ENCODE measurements at places on chromosomes 12 and 14.

DNA sequence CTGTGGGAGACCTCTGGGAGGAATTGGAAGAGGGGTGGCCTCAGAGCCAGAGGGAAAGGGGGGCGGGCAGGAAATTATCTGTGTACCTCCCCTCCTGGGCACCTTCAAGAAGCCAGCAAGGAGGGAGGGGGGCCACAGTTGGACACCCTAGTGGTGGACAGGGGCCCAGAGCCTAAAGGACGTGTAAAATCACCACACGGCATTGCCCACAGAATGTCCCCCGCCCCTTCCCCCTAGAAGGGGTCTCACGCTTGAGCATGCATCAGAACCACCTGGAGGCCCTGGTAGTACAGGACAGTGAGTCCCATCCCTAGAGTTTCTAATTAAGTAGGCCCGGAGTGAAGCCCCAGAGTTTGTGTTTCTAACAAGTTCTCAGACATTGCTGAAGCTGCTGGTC, 8.2 kb downstream of the ENDOU start:
- DNase-seq: no peak

DNA sequence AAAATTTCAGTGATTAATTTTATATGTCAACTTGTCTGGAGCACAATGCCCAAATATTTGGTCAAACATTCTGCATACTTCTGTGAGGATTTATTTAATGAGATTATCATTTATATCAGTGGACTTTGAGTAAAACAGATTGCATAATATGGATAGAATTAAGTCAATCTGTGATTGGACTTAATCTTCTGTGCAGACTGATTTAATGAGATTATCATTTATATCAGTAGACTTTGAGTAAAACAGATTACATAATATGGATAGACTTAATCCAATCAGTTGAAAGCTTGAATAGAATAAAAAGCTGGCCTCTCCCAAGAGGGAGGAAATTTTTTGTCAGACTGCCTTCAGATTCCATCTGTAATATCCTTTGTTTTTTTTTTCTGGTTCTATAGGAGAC, 1413.2 kb downstream of the LRFN5 start:
- DNase-seq: no peak

GRCh38 chr12:130026608-130027176, 122.9 kb upstream of the TMEM132D start:
- peak; percentile 34 for DNase-seq

- DNase-seq: no peak
Observed at GRCh38 chr14:67428501-67429031, 16.6 kb upstream of the PLEK2 start.

DNA sequence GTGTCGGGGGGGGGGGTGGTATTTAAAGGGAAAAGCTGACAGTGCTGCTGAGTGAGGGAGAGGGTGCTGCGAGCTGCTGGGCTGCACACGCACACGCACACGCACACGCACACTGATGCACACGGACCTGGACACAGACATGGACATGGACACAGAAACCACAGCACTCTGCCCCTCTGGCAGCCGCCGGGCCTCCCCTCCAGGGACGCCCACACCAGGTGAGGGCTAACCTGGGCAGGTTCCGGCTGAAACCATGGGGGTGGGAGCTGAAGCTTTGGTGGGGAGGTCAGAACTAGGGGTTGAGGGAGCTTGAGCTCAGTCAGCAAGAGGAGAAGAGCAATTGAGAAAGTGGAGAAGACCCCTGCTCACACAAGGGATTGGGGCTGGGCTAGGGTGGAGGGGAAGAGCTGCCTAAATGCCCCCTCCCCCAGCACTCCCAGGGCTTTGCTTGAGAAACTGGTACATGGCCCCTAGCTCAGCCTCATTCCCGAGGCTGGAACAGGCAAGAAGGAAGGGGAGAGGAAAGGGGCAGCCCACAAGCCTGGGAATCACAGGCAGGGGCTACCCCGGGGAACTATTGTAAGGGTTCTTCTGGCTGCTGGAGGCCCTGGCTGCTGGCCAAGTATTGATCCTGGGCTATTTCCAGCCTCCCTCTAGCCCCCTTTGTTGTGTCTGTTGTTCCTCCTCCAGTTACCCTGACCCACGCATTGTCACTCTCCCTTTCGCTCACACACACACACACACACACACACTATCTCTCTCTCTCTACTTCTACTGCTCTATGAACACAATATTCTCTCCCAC, at the start of gene REM2:
Gene REM2, plus strand, starts transcription at position 50 of the 804 bp plus-strand sequence. Its CDS starts 66 bp downstream, at position 116.
- DNase-seq: no peak

- no peak for DNase-seq
Observed at GRCh38 chr12:144650-145284, 69.2 kb downstream of the SLC6A12 start.

DNA sequence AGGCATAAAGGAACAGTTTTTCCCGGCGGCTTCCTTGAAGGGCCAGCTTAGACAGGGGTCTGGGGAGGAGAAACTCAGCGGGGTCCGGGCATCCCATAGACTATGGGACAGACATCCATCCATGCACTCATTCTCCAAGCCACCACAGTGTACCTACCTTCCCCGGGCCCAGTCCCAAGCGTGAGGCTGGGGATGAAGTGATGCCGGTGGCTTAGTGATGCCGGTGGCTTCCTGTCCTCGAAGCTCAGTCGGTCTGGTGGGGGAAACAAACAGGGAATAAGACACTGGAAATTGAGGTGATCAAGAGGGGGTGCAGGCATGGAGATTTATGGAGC, 421 bp downstream of the RTL1 start:
- DNase-seq: no peak

DNA sequence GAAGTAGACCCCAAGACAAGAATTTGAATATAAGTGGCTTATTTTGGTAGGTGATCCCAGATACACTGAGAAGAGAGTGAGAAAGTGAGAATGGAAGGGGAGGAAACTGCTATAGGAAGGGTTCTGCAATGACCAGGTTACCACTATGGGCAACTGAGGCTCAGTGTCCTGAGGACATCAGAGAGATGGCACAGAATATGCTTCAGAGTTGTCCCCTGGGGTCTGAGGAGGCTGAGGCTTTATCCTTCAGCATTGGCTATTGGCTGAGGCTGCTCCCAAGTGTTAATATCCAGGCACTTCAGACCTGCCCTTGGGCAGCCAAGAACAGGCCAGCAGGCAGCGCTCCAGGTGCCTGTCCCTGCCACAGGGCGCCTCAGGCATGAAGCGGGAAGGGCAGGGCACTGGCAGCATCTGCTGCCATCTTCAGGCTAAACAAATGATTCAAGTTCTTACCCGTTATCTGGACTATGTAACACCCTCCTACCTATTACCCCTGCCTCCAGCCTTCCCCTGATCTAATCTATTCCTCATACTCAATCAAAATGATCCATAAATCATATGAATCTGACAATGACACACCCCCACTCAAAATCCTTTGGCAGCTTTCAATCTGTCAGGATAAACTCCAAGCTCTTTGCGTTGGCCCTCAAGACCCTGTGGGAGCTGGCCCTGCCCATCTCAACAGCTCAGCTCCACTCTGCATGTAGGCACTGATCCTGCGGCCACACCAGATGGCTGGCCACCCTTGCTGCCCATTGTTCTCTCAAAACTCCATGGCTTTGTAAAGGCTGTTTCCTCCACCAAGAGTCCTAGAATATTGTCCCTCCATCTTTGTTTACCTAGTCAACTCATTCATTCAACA, 42.4 kb downstream of the CKAP4 start:
- no peak for DNase-seq

GRCh38 chr14:56217380-56218045, 99.3 kb downstream of the PELI2 start:
- no peak for DNase-seq

DNA sequence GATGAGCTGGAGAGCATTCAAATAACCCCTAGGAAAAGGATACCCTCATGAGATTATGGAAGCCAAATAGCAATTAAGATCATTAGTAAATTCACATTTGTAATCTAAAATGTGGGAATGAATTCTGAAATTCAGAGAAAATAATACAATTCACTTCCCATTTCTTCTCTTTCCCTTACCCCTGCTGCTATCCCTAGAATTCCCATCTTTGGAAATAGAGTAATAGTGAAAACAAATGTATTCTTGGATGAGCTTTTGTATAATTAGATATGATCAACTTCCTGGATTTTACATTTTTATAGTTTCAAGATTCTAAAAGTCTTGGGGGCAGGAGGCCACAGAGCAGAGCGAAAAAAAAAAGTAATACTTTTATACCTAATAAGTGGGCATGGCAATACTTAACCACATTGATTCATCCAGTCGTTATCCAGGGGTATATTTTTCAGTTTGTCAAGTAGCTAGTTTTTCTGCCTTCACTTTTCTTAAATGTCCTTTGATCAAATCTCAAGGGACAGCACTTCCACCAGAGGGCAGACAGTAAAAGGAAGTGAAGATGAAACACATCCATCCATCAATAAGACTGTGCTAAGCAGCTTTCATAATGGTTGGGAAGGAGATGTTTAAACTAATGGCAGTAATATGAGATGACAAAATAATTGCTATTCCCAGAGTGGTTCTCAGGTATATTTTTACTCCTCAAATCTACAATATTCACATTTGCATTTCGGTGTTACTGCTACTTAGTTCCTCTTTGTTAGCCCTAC, 401.3 kb downstream of the DIO2 start:
- DNase-seq: no peak

- no peak for DNase-seq
Observed at GRCh38 chr12:51330186-51330585, 6.2 kb upstream of the BIN2 start.

DNA sequence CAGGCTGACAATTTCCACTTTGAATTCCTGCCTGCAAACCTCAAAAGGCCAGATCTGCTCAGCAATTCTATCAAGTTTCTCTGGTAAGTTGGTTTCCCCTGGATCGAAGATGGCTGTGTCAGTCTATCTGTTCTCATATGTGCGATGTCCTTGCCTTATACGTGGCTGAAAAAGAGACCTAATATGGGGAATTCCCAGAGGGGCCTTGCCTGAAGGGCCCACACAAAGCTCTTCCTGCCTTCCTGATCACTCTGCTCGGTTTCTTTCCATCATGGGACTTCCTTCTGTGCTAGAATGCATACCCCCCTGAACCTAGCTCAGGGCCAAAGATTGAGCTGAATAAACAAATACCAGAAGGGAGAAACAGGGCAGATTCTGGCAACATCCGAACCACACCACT, 13.2 kb downstream of the TCL1B start:
- no peak for DNase-seq

DNA sequence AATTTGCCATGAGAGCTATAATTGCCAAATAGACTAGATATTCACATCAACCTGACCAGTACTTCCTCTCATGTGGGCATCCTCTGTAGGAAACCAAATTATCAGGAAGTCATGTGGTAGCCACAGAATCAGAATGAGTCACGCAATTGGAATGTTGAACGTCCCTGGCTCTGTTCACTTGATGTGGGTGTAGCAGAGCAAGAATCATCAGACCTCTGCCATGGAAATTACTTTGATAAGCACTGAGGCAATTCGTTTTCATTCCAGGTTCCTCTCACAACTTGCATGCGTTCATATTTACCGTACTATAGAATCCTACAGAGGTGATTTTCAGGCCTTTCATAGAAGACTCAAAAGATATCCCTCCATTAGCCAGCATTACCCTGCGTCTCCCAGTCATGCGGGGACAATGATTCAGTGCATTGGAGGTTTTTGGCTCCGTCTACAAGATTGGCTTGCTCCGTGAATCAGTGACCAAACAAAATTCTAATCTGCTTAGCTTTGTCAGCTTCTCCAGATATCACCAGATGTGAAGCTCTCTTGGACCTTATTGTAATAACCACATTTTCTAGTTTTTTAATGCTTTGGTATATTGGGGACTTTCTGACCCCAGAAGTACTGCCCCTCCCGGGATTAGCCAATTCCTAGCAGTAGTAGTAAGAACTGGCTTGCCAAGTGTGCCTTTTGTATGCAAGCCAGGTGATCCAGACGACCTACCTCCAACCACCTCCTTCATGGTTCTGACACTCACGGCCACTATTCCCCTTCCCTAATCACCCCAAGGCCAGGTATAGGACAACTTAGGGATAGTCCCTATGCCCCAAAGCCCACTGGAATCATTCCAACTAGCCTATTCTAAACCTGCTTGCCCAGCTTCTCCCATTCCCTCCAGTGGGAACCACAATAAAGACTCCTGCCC, 133.4 kb downstream of the KICS2 start:
- DNase-seq: peak; percentile 91

DNA sequence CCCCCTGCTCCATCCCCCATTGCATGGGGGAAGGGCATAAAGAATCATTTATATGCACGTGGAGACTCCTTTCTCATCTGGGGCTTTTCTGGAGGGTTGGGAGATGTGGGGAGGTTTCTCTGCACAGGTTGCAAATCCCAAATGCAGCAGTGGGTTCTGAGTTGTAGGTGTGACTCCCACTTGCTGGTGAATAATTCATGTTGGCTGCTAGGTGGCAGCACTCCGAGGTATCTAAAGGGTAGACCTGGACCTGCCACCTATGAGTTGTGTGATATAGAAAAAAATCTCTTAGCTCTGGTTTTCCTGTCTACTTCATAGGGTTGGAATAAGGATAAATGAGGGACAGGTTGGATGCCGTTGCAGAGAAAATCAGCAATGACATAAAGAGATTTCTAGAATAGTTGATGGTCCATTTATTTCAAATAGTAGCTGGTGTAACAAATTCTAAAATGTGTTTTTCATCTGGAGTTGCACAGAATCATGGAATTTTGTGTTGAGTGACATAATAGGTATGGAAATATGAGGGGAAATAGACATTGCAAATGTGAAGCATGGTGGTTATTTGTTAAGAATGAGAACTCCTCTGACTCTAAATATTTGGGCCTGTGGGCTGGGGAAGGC, 4.6 kb downstream of the MARCHF9 start:
- DNase-seq: no peak

DNA sequence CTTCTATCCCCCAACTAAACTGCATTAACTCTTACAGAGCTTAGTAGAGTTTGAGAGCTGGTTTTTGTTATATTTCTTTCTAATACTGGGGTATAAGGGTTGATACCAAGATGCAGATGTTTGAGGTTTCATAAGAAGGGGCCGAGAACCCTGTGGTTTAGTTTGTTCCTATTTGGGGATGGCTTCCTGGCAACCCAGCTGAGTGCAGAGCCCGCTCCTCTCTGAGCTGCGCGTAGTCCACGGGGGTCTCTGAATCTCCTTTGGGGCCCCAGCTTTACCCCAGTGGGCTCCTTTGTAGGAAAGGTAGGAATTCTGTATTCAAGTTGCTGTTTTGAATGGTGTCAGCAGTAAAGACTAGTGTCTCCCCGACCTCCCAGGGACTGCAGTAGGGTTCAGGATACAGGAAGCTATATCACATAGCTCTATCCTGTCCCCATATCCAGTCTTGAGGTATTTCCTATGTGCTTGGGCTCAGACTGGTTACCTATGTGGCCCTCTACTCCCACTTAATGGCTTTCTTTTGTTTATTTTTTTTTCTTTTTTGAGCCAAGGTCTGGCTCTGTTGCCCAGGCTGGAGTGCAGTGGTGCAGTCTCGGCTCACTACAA, 25.4 kb downstream of the PLXNC1 start:
- DNase-seq: no peak

- no peak for DNase-seq
Observed at GRCh38 chr12:128829861-128830504, 6.2 kb upstream of the SLC15A4 start.

GRCh38 chr14:95254288-95254687, 65.4 kb downstream of the CLMN start:
- no peak for DNase-seq

GRCh38 chr14:72665259-72665658, 228.6 kb downstream of the DPF3 start:
- peak; percentile 85 for DNase-seq

- DNase-seq: no peak
Observed at GRCh38 chr14:32757568-32757967, 181.1 kb upstream of the NPAS3 start.

- no peak for DNase-seq
Observed at GRCh38 chr14:81480741-81481140, 52.9 kb downstream of the SEL1L start.
